Epithelial cell of umbilical artery (primary cell): ENCODE measurements at places on chromosomes 6 and 20. TPM values are rescaled to one million over a fixed set of nuclear protein-coding genes. Genes with fewer than 3 reads are reported as not detected.

The PRRC2A gene
- total RNA-seq, result 22.2 and 24.0 TPM in 2 replicates

The IPCEF1 gene
- 0.32 TPM in 1 of 2 replicates, not detected in the other for total RNA-seq

The GFRA4 gene
- total RNA-seq, result not detected in 2 replicates

The ZC2HC1B gene
- total RNA-seq, result not detected in 2 replicates

The ULBP3 gene
- total RNA-seq, result 6.1 and 13.0 TPM in 2 replicates

The PREX1 gene
- 48.1 and 49.4 TPM in 2 replicates for total RNA-seq

The F13A1 gene
- total RNA-seq, result not detected in 2 replicates

The OR2B2 gene
- not detected in 2 replicates for total RNA-seq

The STX11 gene
- total RNA-seq, result 4.5 and 9.9 TPM in 2 replicates

The NRSN1 gene
- not detected in 2 replicates for total RNA-seq

The LCA5 gene
- 3.2 and 5.8 TPM in 2 replicates for total RNA-seq

The SUMO4 gene
- total RNA-seq, result 0.32 and 1.7 TPM in 2 replicates

The MAS1L gene
- total RNA-seq, result not detected in 2 replicates

The SLC12A5 gene
- total RNA-seq, result under 0.01 and 0.32 TPM in 2 replicates

The GRIK2 gene
- 0.30 TPM in 1 of 2 replicates, not detected in the other for total RNA-seq

The HLA-DOA gene
- under 0.01 TPM in 1 of 2 replicates, not detected in the other for total RNA-seq

The SLC22A7 gene
- not detected in 2 replicates for total RNA-seq

The HDGFL1 gene
- total RNA-seq, result not detected in 2 replicates

The SRMS gene
- not detected in 2 replicates for total RNA-seq

The MARCKS gene
- total RNA-seq, result 150 and 216 TPM in 2 replicates

The CSNK2A1 gene
- 95.5 and 149 TPM in 2 replicates for total RNA-seq

The SSTR4 gene
- not detected in 2 replicates for total RNA-seq

The SCRT2 gene
- total RNA-seq, result not detected in 2 replicates

The EHMT2 gene
- total RNA-seq, result 36.4 and 43.8 TPM in 2 replicates

The C6orf118 gene
- not detected in 2 replicates for total RNA-seq

The LPA gene
- total RNA-seq, result not detected in 2 replicates

The MOXD1 gene
- 0.32 and 0.61 TPM in 2 replicates for total RNA-seq

The HCRTR2 gene
- total RNA-seq, result not detected in 2 replicates

The STMN3 gene
- 0.32 and 0.76 TPM in 2 replicates for total RNA-seq

The PNLDC1 gene
- total RNA-seq, result 0.30 and 0.32 TPM in 2 replicates

The RGS17 gene
- total RNA-seq, result 3.6 and 3.9 TPM in 2 replicates

The ZC3H12D gene
- not detected in 2 replicates for total RNA-seq

The TBX18 gene
- 13.0 and 31.5 TPM in 2 replicates for total RNA-seq

The FAM217A gene
- total RNA-seq, result not detected in 2 replicates

The OPRM1 gene
- not detected in 2 replicates for total RNA-seq

The SLC16A10 gene
- total RNA-seq, result not detected in 2 replicates

The ADGRB3 gene
- total RNA-seq, result under 0.01 TPM in 2 replicates

The SLC35F1 gene
- under 0.01 TPM in 1 of 2 replicates, not detected in the other for total RNA-seq

The TTK gene
- 22.4 and 49.8 TPM in 2 replicates for total RNA-seq

The HTR1E gene
- total RNA-seq, result not detected in 2 replicates

The BFSP1 gene
- 2.7 and 2.9 TPM in 2 replicates for total RNA-seq

The GMPR gene
- total RNA-seq, result 21.4 and 44.5 TPM in 2 replicates

The PGC gene
- not detected in 2 replicates for total RNA-seq

The POPDC3 gene
- total RNA-seq, result 0.76 and 1.3 TPM in 2 replicates

The PHACTR2 gene
- total RNA-seq, result 110 and 168 TPM in 2 replicates
